Activated naive CD8-positive, alpha-beta T cell treated with anti-CD3 and anti-CD28 coated beads, Interleukin-2, amount 10 ng/mL, durations not matched to agents 7 days and 5 days (primary cell): ENCODE measurements at places on chromosomes 12 and 14. TPM values are rescaled to one million over a fixed set of nuclear protein-coding genes. Genes with fewer than 3 reads are reported as not detected.

GRCh38 chr14:72164420-72165228, 232.4 kb downstream of the RGS6 start:
- no peak for DNase-seq

- DNase-seq, result no peak
Observed at GRCh38 chr12:84982888-84983287, 53.2 kb downstream of the TSPAN19 start.

SERPINA1 gene
- total RNA-seq, result 0.20 TPM

SIX6 gene
- total RNA-seq, result not detected

HNF1A gene
- total RNA-seq, result not detected

CELA1 gene
- total RNA-seq, result not detected

DNA sequence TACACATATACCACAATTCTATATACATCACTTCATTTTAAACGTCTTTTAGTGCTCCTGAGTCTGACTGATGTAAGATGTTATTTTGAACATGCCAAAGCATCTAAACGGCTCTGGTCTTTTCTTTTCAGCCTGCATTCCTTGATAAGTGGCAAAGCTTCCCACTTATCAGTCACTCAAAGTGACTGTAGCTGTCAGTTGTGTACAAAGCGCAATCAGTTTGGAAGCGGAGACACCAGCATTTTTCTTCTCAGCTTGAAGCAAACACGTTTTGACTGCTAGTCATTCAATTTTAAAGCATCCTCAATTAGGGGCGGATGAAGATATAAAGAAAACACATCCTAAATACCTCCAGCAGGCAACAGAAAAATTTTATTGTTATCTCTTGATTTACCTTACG, 226.8 kb downstream of the SOX5 start:
- DNase-seq, result no peak

DNA sequence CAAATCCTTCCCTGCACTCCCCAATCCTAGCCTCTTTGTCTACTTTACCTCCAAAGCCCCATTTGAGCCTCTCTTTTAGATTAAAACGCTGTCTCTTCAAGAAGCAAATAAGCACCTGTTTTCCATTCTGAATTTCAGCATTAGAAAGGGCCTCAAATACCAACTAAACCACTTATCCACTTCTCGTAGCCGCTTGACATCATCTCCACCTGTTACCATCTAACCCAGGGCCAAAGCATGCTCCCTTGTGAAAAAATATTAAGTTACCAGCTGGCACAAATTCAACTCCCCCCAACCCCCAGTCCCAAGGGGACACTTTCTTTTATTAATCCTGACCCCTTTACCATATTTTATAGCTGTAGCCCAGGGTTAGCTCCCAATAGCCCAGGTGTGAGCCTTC, 43.1 kb downstream of the GPHB5 start:
- no peak for DNase-seq

- DNase-seq, result no peak
Observed at GRCh38 chr12:66620688-66621087, 58.2 kb downstream of the GRIP1 start.

DNA sequence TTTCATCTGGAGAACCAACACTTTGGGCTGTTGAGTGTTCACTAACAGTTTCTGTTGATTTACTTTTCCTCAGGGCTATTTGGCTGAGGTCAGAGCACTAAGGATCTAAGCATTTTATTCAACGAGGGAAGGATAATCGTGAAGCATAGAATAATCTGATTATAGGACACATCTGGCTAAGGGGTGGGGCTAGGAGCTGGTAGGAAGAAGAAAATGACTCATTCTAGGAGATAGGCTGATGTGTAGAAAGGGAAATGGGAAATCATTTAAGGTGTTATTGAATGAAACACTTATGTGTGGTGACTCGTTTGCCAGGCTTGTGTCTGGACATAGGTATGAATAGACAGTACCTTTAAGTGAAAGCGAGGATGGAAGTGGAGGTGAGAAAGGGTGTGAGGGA, 167.2 kb downstream of the ETNK1 start:
- DNase-seq, result no peak

NPC2 gene
- total RNA-seq, result 39.5 TPM
